Calu3 (cell line): ENCODE measurements at places on chromosomes 16 and 17. TPM values are rescaled to one million over a fixed set of nuclear protein-coding genes. Genes with fewer than 3 reads are reported as not detected.
A peak's percentile ranks its signal among the peaks of the same experiment; 100 is the strongest.

GRCh38 chr17:47741109-47741792, 8.2 kb downstream of the TBX21 start:
- no peak for DNase-seq

DNA sequence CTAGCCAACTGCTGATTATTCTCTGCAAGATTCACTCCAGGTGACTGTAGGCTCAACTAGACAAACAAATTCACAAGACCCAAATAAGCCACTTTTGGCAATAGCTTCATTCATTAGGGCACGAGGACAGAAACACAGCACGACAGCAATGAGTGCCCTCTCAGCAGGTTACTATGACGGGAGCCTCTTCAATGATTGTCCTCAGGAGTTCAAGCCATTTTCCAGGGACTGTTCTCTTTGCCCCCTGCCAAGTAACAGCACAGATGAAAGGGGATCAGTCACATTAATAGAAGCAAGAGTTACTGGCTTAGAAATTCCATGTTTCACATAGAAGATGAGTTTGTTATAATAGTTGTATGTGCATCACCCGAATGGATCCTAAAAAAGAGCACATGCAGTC, 712.2 kb downstream of the CDH8 start:
- no peak for DNase-seq

GRCh38 chr16:89823087-89823823, 5.0 kb upstream of the SPIRE2 start:
- no peak for DNase-seq

- no peak for DNase-seq
Observed at GRCh38 chr17:74218436-74218835, 5.1 kb downstream of the TTYH2 start.

GRCh38 chr17:49067163-49067562, 65.4 kb upstream of the B4GALNT2 start:
- no peak for DNase-seq

- peak; percentile 94 for DNase-seq
Observed at GRCh38 chr17:42101513-42102292, 3.4 kb upstream of the ZNF385C start.

- no peak for DNase-seq
Observed at GRCh38 chr17:21352221-21352980, 23.8 kb upstream of the KCNJ12 start.

ALDH3A2 gene
- total RNA-seq, result 32.4 and 38.0 TPM in 2 replicates

KIF18B gene
- 72.8 and 84.6 TPM in 2 replicates for total RNA-seq

DNAH17 gene
- 0.19 and 0.61 TPM in 2 replicates for total RNA-seq

KRTAP1-5 gene
- not detected in 2 replicates for total RNA-seq
